ENCODE measurements at places on chromosomes 7 and 10.
A peak's percentile ranks its signal among the peaks of the same experiment; 100 is the strongest.

DNA sequence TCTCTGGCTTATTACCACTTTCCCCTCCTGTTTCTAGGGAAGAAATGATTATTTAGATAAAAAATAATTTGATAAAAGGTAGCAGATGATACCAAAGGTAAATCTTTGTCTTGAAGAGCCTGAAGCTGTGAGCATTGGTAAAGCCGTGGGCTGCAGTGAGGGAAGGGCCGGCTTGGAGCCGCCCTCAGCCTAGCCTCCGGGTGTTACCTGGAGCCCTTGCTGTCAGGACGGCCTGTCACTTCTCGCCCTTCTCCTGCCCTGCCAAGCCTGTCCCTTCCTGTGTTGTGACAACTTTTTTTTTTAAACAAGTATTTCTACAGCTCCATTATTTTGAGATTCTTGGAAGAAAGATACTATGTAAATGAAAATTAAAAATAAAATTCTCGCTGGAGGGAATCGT is 7.0 kb downstream of the CUX1 start:
- DNase-seq = no peak

- peak; percentile 51 for DNase-seq
These were observed 13.4 kb downstream of the NPY start for GRCh38 chr7:24297362-24297761.

GRCh38 chr7:150947761-150948651 is 30.1 kb downstream of the KCNH2 start:
- DNase-seq = no peak

GRCh38 chr7:19024261-19024660 is 93.2 kb downstream of the TWIST1 start:
- DNase-seq = no peak

DNA sequence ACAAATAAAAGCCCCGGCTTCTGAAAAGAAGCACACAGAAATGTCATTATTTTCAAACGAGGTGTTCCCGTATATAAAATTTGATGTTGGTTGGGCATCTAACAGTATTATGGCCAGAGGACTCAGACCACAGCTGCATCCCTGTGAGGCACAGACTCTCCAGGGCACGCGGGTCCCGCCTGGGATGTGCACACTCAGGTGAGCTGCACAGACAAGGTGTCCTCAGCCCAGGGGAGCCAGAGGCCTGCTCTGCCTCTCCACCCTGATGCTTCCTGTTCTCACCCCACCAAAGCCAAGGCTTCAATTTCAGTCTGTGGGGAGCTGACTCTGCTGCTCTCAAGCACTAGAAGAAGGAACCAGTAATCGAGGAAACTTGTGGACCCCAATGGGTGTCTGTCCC is 1.7 kb upstream of the CYP2E1 start:
- no peak for DNase-seq

GRCh38 chr7:16554518-16555236 is 28.1 kb downstream of the LRRC72 start:
- no peak for DNase-seq

DNA sequence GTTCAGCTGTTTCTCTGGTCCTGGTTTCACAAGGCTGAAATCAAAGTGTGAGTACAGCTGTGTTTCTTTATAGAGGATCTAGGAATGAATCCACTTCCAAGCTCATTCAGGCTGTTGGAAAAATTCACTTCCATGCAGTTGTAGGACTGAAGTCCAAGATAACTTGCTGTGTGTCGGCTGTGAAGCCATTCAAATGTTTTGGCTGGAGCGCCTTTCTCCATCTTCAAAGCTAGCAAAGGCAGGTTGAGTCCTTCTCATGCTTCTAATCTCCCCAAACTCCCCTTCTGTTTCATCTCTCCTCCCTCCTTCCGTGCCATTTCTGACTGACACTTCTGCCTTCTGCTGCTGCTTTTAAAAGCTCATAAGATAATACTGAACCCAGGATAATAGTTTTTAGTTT is 1195.4 kb upstream of the LRRN3 start:
- DNase-seq = no peak

- no peak for DNase-seq
These were observed 479.5 kb downstream of the ZWINT start for GRCh38 chr10:55881588-55881987.
